ENCODE measurements at places on chromosomes 2 and 18.
A peak's percentile ranks its signal among the peaks of the same experiment; 100 is the strongest.

- peak; percentile 56 for DNase-seq
These were observed 18.2 kb upstream of the PCBP1 start for GRCh38 chr2:70069049-70069448.

DNA sequence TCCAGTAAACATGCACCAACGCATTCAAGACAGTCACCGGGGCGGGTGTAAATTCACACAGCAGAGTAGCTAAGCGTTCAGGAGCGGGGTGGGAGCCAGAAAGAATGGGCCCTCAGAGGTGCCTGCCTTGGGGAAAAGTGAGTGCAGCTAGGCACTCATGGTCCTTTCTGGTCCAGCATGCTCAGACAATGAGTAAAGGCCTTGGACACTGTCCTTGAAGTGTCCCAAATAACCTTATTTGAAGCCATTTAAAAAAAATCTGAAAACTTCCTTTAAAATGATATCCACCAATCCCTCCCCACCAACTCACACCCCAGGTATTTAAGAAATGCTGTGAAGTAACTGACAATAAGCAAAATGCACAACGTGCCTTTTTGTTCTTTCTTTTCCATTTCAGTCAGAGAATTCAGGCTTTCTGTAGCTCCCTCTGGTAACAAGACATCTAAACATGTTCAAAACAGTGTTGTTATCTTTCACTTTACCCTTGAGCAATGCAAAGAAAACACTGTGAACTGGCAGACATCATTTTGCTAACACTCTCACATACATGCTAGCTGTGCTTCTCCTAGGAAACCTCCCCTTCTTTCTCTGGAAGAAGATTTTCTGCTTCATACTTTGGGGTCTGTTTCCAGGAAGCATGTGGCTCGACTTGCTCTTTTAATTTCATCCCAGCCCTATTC is 445.1 kb upstream of the SPRED2 start:
- no peak for DNase-seq

- DNase-seq = no peak
These were observed 316.3 kb downstream of the CELF4 start for GRCh38 chr18:37249171-37249886.

- DNase-seq = peak; percentile 82
These were observed 142.4 kb downstream of the CAPN13 start for GRCh38 chr2:30664761-30665358.

DNA sequence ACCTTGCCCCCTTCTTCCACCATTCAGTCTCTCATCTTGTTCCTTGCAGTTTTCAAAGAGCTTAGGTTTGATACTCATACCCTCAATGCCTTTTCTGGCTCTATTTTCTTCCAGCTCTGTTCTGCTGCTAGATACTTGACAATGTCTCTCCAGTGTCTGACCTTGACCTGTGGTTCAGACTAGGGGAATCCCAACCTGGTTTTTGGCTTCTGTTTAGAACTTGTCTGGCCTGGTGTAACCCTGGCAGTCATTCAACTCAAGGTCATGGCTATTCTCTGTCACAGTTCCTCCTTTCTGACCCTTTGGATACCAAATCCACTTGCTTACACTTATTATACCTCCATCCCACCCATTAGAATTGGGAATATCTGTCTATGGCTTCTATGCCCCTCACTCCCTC is 31.8 kb upstream of the IMP4 start:
- DNase-seq = no peak

DNA sequence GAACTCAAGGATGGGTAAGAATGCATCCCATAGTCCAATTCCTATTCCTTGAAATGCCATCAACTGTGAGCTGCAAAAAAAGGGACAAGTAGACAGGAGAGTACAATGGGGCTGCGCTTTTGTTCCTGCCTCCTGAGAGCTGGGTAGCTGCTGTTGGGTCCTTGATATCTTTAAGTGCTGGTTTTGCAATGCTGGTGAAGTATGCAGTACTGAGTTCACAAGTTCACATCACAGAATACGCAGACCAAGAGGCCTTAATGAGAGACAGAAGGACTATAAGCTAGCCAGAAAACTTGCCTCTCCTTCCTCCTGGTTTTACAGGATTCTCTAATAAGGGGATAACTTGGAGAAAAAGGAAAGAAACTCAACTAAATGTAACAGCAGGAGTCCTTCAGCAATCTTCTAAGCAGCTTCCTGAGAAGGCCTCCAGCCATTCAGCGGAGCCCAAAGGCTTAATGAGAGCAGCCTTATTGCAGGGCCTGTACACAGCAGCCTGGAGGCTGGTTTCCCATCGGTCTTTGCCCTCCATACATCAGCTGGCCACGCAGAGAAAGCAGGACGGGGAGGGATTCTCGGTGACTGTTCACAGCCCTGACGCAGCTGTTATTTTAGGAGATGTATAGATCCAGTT is 293.1 kb downstream of the CDCA7 start:
- peak; percentile 81 for DNase-seq

DNA sequence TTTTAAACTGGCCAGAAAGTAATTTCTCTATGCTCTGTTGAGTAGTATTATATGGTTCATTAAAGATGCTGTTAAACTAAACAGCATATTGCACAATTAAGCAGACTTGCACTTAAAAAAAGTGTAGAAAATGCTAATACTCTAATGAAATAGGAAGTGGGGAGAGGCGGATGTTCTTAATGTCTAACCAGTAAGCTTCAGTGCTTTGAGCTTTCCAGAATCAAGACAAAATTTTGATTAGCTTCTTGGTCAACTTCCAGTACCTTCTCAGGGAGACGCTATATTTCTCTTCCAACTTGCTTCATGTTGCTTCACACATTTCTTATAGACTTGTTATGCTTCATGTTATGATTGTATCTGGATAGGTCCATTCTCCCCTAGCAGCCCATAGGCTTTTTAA is 89.1 kb downstream of the MAP2 start:
- no peak for DNase-seq

GRCh38 chr18:70288851-70289328 is at the start of gene SOCS6:
Gene SOCS6 (plus strand): TSS chr18:70289045. CDS start chr18:70324669, 35,624 bp downstream.
- DNase-seq = peak; percentile 63

- DNase-seq = no peak
These were observed 82.7 kb upstream of the ARHGAP28 start for GRCh38 chr18:6646801-6647200.

GRCh38 chr2:105780606-105781005 is 35.9 kb downstream of the NCK2 start:
- DNase-seq = no peak

GRCh38 chr2:199847181-199847864 is 3.7 kb downstream of the FTCDNL1 start:
- no peak for DNase-seq

DNA sequence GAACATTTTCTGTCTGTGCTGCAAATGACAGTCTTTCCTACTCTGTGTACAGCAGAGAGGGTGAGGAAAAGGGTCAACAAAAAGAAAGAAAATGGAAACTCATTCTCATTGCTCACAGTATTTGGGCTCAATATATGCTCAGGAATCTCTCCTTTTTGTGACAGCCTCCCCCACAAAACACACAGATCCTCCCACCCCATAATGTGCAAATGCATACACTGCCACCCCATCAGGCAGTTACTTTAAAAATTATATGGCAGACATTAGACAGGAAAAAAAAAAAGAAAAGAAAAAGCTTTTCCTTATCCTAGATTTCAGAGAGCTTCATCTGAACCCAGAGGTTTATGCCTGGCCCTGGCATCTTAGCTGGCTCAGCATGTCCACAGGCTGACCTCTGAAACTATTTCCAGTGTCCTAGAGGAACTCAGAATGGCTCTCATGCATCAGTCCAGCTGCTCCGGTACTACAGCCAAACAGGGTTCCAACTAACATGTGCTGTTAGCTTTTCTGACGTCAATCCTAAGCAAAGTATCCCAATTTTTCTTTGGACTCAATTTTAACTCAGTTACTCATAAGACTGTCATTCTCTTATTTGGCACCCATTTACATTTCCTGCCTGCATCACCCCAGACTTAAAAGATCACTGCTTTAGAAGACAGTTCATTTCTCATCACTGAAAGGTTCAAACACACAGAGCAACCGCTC is 105.9 kb downstream of the RBMS1 start:
- peak; percentile 90 for DNase-seq

GRCh38 chr18:50721451-50722120 is 98.2 kb downstream of the MRO start:
- DNase-seq = no peak

DNA sequence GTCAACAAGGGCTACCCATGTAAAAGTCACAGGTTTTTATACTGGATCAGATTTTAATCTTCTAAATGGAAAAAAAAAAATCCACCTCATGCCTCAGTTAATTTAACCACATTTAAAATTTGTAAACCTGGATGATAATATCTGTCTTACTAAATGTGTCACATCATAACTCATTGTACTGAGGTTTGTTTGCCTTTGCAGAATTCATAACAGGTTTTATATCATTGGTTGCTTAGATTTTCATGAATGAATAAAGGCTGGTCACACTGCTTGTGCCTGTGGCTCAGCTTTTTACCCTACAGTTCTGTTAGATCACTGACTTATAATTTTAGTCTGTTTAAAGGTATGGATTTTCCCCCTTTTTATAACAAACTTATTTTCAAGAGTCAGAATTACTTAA is 48.9 kb downstream of the PSMD14 start:
- DNase-seq = no peak

DNA sequence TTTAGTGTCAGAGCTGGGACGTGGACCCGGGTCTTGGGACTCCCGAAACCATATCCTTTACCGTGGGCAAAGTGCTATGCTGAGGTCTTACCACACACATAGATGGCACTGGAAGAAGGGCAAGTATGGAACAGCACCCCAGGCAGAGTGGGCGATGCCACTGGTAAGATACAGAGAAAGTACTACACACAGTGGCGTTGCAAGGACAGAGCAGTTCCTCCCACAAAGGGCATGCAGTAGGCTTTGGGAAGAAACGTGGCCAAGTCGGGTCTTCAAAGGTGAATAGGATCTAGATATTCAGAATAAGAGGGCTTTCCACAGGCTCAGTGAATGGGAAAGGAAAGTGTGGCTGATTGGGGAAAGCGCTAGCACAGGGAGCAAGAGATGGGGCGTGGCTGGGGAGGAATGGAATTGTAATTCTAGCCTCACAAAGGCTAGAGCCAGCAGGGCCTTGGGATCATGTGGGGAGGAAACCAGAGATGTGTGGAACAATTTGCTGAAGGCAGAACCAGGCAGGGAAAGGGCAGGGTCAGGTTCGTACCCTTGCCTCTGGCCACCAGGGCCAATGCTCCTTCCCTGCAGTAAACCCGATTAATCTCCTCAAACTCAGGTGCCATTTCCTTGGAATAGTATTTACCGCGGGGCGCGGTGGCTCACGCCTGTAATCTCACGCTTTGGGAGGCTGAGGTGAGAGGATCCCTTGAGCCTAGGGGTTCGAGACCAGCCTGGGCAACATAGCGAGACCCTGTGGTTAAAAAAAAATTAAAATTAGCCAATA is 36.0 kb downstream of the PCBP1 start:
- DNase-seq = peak; percentile 65

DNA sequence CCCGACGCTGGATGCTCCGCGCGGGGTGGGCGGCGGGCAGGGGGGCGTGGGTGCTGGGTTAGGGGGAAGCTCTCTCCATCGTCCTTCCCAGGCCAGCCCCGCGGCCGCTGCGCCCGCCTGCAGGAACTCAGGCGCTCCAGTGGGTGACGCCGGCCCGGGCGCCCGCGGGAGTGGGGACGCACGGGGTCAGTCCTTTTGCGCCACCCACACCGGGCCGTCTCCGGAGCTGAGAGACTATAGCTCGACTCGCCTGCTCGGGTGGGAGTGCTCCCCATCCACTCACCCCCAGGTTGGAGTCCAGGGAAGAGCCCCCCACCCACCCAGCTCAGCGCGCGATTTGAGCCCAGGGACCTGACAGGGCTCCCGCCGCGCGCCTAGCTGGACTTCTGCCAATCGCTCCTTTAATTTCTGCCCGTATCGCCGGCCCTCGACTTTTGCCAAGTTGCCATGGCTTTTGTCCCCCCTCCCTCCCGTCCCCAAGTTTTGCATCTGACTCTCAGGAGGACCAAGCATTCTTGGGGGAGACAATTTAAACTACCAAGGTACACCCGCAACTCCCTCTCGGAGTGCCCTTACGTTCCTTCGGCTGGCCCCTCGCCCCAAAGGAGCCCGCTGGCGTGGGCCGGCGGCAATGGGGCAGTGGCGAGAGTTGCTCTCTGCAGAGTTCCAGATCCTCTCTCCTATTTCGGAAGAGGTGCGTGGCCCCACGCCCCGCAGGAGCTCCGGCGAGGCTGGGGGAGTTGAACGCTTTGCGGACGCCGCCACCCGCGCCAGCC is 205.8 kb upstream of the SMAD2 start:
- no peak for DNase-seq

- DNase-seq = no peak
These were observed 10.1 kb downstream of the RPL31 start for GRCh38 chr2:101012054-101012705.

- DNase-seq = no peak
These were observed 261.9 kb upstream of the FSHR start for GRCh38 chr2:49416252-49416651.

GRCh38 chr2:218294430-218295022 is 2.2 kb upstream of the TMBIM1 start:
- no peak for DNase-seq

- peak; percentile 72 for DNase-seq
These were observed 1.9 kb upstream of the ODC1 start for GRCh38 chr2:10449838-10450691.

DNA sequence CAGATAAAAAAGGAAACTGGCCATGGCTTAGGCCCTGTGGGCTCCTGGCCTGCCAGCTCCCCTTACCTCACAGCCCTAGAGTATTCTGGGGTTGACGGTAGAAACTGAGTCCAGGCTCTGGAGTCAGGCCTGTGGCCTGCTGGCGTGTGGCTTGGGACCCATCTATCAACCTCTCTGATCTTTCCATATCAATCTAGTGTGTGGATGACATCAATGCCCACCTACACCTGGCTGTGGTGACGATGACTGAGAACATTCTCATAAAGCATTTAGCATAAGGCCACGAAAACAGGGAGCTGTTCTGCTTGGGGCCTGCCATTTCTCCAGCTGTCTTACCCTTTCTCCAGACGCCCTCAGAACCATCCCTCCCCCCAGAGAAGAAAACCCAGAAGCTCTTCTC is 17.9 kb downstream of the PCARE start:
- DNase-seq = no peak

GRCh38 chr2:100339823-100340222 is 17.5 kb upstream of the LONRF2 start:
- DNase-seq = no peak

DNA sequence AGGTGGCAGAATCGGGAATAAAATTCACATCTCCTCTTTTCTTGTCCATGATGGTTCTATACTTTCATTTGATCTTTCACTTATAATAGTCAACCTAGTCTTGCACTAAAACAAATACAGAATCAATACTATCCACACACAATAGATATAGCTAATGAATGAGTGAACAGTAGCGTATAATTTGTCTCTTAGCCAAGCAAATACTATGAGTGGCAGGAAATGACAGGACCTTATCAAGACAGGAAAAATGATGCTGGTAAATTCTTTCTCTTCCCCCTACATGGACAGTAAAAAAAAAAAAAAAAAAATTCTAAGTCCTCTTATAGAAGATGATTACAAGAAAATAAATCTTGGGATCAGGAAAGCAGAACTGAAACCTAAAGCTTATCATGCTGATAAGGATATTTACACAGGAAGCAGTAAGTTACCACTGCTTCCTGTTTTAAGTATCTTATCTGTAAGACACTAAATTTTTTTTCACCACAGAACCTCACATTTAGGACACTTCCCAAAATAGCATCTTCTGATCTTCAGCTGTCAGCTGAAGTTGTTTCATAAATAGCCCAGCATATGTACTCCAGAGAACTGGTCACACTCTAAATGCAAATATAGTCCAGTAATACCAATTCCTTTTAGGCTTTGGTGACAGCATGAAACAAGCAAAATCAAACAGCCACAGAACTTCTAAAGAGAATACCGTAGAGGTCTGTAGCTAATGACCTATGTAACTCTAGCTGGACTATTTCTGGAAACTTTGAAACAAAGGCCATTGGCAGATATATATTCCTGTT is 27.0 kb downstream of the IRS1 start:
- peak; percentile 85 for DNase-seq

Measured in amniotic epithelial cell (primary cell).